ENCODE measurements at places on chromosomes 1 and 21. TPM values are rescaled to one million over a fixed set of nuclear protein-coding genes. Genes with fewer than 3 reads are reported as not detected.

GUCA2A gene
- total RNA-seq: not detected

PHLDA3 gene
- 69.0 TPM for total RNA-seq

GABRD gene
- total RNA-seq: not detected

TMEM54 gene
- total RNA-seq: 25.9 TPM

TESK2 gene
- 2.5 TPM for total RNA-seq

YBX1 gene
- 682 TPM for total RNA-seq

RNF186 gene
- total RNA-seq: not detected

SERTAD4 gene
- 12.1 TPM for total RNA-seq

CFHR3 gene
- not detected for total RNA-seq

LRRC3 gene
- total RNA-seq: 0.85 TPM

S100A7 gene
- total RNA-seq: not detected

All from regular cardiac myocyte (primary cell).